ENCODE measurements at places on chromosomes 12 and 14.

DNA sequence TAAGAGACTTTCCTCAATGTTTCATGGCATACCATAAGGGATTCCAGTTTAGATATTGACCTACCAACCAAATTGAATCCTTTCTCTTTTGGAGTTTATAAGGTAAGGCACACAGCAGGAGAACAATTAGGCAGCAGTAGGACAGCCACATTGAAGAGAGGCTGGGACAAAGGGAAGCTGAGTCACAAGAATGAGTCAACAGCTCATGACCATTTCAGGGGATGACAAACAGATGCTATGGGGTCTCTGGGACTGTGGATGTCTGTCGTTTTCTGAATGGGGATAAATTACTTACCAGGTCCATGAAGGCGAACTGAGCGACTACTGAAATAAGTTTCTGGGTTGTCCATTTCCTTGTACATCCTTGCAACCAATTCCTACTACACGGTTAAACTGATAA lies 48.6 kb upstream of the E2F7 start:
- no peak for DNase-seq

GRCh38 chr14:68925373-68925772 lies 53.7 kb downstream of the ACTN1 start:
- DNase-seq, result no peak

DNA sequence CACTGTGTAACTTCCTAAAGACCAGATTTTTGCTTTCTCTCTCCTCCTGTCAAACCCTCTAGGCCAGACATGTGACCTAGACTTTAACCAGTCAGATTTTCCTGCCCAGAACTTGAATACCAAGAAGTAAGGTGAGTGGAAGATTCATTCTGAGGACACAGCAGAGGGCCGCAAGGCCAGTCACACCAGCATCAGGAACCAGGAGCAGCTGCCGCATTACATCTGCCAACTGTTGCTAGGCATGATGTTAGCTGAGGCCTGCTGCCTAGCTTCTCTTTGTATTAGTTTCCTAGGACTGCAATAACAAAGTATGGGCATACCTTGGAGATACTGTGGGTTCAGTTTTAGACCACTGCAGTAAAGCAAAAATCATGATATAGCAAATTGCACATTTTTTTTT lies 101.9 kb upstream of the BMP4 start:
- DNase-seq, result no peak

DNA sequence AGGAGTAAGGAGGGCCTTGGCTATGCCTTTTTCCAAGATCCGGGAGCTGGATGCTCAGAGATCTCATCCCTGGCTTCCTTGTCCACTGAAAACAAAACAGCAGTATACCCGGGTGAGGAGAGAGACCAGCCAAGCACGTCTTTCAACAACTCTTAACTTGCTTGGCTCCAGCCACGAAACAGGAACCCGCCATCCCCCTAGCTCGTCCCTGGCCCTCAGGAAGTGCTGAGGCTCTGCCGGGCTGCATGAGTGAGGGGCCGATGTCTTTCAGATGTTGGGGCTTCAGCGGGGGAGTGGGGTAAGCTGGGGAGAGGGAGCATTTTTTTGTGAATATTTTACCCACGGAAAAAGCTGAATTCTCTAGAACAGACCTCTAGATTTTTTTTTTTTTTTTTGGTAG lies 231.1 kb downstream of the CACNA1C start:
- DNase-seq, result no peak
